Aorta (tissue), 5 donors: ENCODE measurements at places on chromosomes 16 and 17. TPM values are rescaled to one million over a fixed set of nuclear protein-coding genes. Genes with fewer than 3 reads are reported as not detected.

GRCh38 chr16:57632568-57632967 lies 4.1 kb downstream of the ADGRG1 start:
- no peaks in the 10 kb centered on the region for H3K27me3 ChIP-seq
- H3K4me3 ChIP-seq = no peak overlapping the region
- no peak overlapping the region for H3K27ac ChIP-seq
- no peaks in the 10 kb centered on the region for H3K36me3 ChIP-seq
- no peaks in the 10 kb centered on the region for H3K4me1 ChIP-seq

- H3K27ac ChIP-seq = peak overlapping the region; percentile 42
- no peaks in the 10 kb centered on the region for H3K27me3 ChIP-seq
- H3K36me3 ChIP-seq = no peaks in the 10 kb centered on the region
Observed at GRCh38 chr17:81294512-81295030, 536 bp downstream of the SLC38A10 start.

DNA sequence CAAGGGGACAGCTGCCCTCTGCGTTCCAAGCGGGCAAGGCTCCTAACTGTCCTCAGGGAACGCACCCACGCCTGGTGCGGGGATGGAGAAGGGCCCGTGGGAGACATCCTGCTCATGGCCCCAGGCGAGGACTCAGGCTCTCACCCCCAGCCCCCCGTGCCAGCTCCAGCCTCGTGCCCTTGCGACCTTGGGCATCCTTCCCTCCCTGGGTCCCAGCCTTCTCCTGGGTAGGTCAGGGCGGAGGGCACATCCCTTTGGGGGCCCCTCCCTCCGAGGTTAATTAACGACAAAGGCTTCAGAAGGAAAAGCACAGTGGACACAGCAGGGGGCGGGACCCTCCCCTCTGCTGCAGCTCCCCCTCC lies 3.0 kb downstream of the PGAP6 start:
- DNase-seq = no peak
- no peaks in the 10 kb centered on the region for H3K4me1 ChIP-seq
- H3K27ac ChIP-seq = no peak overlapping the region
- H3K27me3 ChIP-seq = no peaks in the 10 kb centered on the region

GRCh38 chr17:40608061-40608581 lies 39.5 kb downstream of the SMARCE1 start:
- no peak overlapping the region for H3K27ac ChIP-seq
- no peaks in the 10 kb centered on the region for H3K4me1 ChIP-seq
- H3K36me3 ChIP-seq = no peaks in the 10 kb centered on the region
- H3K27me3 ChIP-seq = no peaks in the 10 kb centered on the region

The PRSS33 gene
- not detected for total RNA-seq
